ENCODE measurements at places on chromosomes 2 and 18.

DNA sequence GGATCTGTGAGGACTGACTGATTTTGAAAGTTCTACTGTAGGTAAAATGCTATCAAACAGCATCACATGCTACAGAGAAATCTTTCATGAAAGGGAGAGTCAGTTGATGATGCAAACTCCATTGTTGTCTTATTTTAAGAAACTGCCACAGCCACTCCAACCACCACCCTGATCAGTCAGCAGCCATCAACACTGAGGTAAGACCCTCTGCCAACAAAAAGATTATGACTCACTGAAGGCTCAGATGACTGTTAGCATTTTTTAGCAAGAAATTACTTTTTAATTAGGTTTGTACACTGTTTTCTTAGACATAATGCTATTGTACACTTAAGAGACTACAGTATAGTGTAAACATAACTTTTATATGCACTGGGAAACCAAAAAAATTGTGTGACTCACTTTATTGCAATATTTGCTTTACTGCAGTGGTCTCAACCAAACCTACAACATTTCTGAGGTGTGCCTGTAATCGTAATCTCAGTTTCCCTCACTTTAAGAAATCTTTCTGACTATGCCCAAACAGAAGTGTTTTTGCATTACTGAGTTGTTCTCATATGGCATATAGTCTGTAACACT is 42.8 kb downstream of the METTL8 start:
- DNase-seq, result no peak

DNA sequence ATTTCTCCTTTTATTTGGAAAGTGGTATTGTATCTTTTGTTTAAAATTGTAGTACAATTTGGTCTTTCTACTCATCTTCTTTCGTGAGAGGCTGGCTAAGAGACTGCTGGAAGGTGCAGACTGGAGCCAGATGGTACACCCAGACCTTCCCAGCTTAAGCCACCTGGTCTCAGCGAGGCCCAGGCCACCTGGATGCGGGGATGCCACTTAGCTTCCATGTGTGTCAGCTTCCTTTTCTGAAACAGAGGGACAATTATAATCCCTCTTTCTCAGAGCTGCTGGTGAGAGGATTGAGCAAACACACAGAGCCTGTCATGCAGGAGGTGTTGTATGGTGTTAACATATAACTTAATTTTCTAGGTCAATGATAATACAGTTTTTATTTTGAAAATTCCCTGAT is 17.4 kb downstream of the FARP2 start:
- no peak for DNase-seq

DNA sequence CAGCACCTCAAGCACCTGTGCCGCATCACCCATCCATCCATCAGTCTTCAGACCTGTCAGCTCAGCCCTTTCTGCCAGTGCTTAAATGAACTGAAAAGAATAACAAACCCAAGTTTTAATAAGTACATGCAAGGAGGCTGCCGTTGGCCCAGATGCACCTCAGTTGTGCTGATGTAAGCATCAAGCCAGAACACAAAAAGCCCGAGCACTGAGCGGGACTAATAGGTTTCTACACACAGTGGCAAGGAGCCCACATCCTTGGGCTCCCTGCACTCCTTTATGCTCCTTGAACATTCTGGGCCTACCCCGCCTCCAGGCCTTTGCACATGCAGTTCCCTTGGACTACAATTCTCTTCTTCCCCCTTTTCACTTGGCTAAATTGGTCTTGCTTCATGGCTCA is 165.6 kb downstream of the ALK start:
- DNase-seq, result no peak

GRCh38 chr2:167190053-167190452 is 301.8 kb downstream of the XIRP2 start:
- no peak for DNase-seq

DNA sequence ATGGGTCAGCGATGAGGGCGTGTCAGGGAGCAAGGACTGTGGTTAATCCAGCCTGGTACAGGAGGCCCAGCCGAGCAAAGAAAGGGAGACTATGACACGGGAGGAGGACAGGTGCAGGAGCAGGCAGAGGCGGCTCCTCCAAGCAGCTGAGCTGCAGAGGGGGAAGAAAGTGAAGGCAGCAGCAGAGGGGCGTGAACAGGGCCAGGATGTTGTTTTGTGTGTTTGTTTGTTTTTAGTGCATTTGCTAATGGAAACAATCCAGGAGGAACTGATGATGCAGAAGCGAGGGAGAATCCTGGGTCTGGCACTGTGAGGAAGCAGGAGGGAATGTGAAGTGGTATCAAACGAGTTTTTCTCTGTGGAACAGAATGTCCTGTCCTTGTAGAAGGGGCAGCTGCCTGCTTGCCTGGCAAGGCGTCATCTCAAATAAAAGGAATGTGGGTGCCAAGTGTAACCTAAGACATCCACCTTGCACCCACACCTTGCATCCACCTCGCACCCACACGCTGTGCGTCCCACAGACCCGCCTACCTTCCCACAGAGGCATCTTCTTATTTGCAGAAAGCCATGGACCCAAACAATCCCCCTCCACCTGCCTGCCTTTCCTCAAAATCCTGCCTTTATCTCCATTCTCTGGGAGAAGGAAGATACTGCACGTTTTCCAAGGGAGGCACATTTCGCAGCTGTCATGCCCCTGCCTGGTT is 134.8 kb downstream of the SH3BP4 start:
- DNase-seq, result no peak

DNA sequence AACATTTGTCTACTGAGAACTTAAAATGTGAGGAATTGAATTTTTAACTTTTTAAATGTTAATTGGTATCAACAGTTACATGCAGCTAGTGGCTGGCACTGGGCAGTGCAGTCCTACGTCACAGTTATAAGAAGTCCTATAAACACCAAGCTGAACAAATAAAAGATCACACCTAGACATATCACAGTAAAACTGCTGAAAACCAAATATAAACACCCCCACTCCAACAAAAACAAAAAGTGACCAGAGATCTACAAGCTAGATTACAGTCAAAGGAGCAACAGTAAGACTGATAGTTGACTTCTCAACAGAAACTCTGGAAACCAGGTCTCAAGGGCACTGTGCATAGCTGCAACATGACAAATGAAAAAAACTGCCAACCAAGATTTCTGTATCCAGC is 19.4 kb downstream of the TLK1 start:
- no peak for DNase-seq

DNA sequence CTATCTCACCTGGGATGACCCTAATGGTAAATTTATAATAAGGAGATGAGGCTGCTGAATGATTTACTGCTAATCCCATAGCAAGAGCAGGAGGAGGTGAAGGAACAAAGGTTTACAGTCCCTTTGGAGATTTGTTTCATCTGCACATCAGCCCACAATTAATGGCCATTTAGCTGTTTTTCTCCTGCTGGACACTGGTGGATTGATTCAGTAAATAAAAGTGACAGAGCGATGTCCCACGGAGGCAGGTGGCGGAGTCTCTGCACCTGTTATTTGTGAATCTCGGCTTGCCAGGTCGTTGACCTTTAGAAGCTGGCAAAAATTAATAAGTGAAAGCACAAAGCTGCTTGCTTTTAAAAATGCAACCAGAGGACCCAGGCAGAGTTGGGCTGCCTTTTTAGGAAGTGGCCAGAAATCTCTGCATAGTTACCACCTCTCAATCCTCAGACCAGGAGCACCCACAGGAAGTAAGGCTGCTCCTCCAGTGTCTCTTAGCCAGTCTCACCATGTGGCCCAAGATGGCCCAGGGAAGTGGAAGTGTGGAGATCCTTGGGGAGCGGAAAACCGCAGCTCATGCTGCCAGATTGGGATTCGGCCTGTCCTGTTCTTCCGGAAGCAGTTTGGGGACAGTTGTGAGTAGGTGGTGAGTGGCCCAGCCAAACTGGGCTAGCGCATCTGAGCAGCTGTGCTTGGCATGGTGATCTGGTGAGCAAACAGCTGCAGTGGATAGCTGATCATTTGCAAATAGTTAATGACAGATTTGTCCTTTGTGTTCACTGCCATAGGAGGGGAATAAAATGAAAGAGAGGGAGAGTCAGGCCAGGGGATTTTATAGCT is 1005.7 kb upstream of the PIK3C3 start:
- DNase-seq, result no peak

DNA sequence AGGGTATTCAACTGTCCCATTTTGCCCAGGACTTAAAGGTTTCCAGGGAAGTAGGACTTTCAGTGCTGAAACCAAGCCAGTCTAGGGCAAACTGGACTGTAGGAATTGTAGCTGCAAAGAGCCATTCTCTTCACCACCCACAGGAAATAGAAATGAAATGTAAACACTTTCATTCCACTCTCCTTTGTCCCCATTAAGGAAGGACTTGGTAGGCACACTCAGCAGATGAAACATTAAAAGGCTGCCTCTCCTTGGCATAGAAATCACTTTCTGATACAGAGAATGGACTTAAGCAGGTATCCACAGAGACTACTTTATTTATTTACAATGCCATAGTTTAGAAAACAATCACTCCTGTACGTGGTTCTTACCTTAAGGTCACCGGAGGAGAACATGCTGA is 102.9 kb upstream of the CCDC195 start:
- no peak for DNase-seq

DNA sequence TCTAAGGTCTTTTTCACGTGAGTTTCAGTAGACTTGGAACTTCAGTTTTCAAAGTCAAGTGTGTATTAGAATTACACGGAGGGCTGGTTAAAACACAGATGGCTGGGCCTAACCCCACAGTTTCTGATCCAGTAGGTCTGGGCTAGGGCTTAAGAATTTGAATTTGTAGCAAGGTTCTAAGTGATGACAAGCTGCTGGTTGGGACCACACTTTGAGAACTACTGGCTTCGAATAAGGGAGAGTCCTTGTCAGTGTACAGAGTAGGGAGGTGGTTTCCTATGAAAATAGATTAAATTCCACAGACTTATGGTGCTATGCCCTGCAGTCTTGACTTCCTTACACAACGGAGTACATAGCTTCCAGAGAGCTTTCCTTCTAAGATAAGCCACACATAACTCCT is 4.5 kb downstream of the RHOB start:
- DNase-seq, result no peak

DNA sequence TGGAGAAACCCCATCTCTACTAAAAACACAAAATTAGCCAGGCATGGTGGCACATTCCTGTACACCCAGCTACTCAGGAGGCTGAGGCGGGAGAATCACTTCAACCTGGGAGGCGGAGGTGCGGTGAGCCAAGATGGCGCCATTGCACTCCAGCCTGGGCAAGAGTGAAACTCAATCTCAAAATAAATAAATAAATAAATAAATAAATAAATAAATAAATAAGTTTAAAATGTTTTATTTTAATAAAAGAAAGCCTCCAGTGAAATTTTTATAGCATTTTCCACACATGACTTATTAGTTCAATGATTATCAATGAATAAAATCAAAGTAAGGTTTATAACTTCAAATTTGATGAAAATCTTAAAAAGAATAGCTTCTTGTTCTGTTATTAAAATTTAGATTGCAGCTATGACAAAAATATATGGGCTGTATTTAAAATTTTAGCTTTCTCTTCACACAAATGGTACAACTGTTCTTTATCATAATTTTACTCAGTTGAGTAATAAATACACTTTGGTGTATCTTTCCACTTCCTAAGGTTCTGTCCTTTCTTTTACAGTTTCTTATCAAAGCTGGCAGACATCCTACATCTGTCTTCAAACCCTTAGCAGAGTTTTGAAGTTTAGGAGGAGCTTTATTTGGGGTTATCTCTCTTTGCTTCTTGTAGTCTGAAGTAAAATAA is 78.4 kb upstream of the ZSWIM2 start:
- no peak for DNase-seq

DNA sequence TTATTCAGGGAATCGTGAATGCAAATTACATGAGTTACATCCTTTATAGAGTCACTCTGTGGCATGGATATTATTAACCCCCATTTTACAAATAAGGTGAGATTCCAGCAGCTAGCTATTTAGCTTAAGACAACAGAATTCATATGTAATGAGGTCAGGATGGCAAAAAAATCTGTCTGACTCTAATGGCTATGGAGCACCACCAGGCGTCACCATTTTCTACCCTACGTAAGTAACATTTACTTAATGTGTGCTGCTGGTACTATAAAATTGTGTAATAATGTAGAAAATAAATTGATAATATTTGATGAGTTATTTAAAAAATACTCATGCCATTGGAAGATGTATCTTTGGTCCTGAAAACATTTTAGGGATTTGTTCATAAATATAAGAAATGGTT is 2040.1 kb upstream of the LRRTM1 start:
- DNase-seq, result no peak

DNA sequence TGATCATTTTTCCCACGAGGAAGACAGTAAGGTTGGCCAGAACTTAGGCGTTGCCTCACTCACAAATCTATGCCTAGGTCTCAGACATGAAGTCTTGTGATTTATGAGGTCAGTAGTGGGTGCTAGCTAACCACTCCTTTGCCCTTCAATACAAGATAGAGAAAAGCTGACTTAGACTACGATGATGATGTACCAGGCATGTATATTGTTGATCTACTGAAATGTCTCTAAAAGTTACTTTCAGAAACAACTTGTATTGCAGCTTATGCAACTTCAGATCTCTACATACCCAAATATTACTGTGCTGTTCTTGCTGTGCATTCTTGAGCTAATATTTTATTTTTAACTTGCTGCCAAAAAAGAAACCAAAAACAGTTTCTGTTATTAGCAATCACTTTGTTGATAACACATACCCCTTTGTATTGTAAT is 30.6 kb downstream of the MAPRE2 start:
- DNase-seq, result no peak

- no peak for DNase-seq
Observed at GRCh38 chr18:36454848-36455458, 157.4 kb downstream of the FHOD3 start.

GRCh38 chr2:132662732-132663131 is 7.3 kb downstream of the LYPD1 start:
- DNase-seq, result no peak

GRCh38 chr18:57649556-57650500 is 28.2 kb upstream of the NARS1 start:
- DNase-seq, result no peak

DNA sequence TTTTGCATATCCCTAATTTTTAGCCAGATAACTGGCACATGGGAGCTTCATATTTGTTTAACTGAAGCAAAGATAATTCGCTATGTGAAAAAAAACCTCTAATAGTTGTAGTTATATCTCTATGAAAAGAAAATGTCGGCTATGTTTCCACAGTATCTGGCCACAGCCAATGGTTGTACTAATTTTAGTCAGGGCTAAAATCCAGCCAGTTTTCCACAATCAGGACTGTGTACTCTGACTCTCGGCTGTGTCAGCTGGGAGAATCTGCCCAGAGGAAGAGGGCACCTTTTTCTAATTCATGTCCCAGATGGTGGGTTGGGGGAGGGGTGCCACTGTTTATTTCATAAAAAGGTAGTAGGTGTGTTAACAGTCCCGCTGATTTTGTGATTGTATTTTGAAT is 38.8 kb downstream of the STRADB start:
- DNase-seq, result no peak

GRCh38 chr18:60549338-60549960 is 176.9 kb upstream of the MC4R start:
- no peak for DNase-seq

DNA sequence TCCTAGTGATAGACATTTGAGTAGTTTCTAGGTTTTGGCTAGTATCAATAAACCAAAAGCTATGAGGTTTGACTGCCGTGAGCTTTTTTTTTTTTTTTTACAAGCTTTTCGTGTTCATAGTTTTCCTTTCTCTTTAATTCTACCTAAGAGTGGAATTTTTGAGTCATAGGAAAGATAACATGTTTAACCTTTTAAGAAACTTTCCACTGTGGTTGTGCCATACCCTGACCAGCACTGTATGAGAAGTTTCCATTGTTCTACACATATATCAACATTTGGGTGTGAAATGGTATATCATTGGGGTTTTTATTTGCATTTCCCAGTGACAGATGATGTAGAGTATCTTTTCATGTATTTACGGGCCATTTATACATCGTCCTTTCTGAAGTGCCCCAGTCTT is 31.7 kb downstream of the UBE2F start:
- DNase-seq, result no peak

GRCh38 chr2:106299696-106300095 is 105.6 kb upstream of the UXS1 start:
- DNase-seq, result no peak

Measured in activated naive CD8-positive, alpha-beta T cell treated with anti-CD3 and anti-CD28 coated beads, Interleukin-2, amount 10 ng/mL, durations not matched to agents 7 days and 5 days (primary cell).